ENCODE measurements at places on chromosomes 4 and X.

GRCh38 chrX:32545101-32545500, 666.2 kb downstream of the DMD start:
- no peak for DNase-seq

- no peak for DNase-seq
Measured at GRCh38 chr4:6727943-6728250, 11.9 kb downstream of the BLOC1S4 start.

DNA sequence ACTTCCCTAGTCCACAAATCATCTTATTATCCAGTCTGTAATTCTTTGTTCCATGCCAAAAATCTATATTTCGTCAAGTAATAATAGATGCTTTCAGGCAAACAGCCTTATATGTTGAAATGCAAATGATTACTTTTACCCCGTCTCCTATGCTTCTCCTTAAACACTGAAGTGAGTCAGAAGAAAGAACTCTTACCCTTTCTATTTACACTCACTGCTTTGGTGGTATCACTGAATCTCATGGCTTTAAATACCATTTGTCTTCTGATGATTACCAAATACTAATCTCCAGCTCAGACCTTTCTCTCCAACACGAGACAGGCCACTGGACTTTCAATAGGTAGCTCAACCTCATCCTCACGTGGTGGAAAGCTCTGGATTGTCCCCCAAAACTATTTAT, 558.1 kb downstream of the IL1RAPL1 start:
- no peak for DNase-seq

- no peak for DNase-seq
Measured at GRCh38 chrX:31199056-31199839, 127.4 kb upstream of the FTHL17 start.

DNA sequence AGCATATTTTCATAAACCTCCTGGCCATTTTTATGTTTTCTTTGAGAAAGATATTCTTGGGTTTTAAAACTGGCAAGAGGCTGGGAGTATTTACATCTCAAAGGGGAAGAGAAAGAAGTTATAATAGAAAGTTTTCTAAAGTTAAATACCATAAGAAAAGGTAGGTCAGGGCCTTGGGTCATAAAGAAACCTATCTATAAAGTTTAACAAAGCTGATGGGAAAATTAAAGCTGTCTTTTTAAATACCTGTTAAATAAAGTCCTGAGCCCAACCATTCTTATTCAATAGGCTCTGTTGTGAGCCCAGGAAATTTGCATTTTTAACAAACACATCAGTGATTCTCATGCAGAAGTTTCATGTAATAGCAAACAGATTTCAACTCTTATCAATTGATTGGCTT, 451.8 kb upstream of the INTU start:
- no peak for DNase-seq

- DNase-seq: no peak
Measured at GRCh38 chr4:186829740-186830449, 106.2 kb upstream of the FAT1 start.

DNA sequence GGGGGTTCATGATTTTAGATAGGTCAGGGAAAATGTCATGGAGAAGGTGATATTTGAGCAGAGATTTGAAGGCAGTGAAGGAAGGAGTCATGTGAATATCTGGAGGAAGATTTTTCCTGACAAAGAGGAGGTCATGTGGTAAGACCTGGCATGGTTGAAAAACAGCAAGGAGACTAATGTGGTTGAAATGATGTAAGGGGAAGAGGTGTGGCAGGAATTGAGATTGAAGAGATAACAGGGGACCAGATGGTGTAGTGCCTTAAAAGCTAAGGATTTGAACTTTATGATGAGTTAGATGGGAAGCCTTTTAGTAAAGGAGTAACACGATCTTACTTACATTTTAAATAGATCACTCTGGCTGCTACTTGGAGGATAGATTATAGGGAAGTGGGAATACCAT, 210.9 kb downstream of the RTL9 start:
- no peak for DNase-seq

GRCh38 chr4:189202869-189203271, 737.8 kb upstream of the FRG1 start:
- DNase-seq: no peak

GRCh38 chr4:128161138-128161537, 100.0 kb downstream of the LARP1B start:
- no peak for DNase-seq

DNA sequence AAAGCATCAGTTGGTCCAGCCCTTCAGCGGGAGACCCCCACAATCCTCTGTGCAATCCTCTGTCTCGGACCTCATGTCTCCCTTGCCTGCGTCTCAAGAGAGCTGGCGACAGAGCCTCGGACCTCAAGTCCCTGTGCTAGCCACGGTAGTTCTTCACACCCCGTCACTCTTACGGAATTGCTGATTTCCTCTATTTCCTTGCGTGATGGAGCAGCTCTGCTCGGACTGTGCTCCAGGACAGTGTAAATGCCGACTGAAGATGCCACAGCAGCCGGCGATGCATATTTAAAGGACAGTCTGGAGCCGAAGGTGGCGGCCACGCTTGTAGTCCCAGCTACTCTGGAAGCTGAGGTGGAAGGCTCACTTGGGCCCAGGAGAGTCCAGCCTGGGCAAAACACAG, 1.9 kb downstream of the GRK4 start:
- no peak for DNase-seq

- no peak for DNase-seq
Measured at GRCh38 chr4:155837203-155837796, 28.8 kb downstream of the ASIC5 start.

- no peak for DNase-seq
Measured at GRCh38 chr4:38386005-38386551, 277.9 kb upstream of the KLF3 start.
